ENCODE measurements at places on chromosomes 7 and 10.

DNA sequence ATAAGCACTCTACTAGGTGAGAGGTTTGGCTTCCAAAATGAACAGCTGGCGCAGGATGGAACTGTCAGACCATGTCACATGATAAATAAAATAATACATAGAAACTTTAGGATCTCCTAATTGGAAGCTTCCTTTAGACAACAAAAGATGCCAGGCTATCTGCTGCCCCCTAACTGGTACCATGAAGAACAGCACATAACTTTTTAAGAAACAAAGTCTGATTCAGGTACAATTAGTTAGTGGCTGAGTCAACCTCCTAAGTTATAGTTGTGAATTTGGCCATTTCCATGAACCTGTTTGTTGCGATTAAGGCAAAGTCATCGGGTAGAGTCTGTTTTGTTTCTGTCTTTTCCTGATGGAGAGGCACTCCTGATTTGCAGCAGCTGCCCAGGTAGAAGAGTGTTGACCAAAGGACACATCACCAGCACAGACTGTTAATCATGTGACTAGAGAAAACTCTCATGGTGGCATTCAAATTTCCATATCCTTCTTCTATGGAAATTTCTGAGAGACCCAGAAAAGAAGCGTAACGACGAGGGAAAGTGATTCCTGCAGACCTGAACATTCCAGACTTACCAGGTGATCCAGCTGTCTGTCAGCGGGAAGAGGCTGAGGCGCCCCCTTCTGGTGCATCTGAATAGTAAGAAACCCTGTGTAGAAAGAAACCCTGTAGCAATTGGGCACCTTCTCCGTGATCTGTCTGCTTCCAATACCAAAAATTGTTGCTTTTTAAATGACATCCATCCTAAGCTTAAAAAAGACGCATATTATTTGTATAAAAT, 8.6 kb upstream of the INHBA start:
- DNase-seq = no peak

GRCh38 chr10:52276986-52277385, 37.1 kb upstream of the DKK1 start:
- DNase-seq = no peak

DNA sequence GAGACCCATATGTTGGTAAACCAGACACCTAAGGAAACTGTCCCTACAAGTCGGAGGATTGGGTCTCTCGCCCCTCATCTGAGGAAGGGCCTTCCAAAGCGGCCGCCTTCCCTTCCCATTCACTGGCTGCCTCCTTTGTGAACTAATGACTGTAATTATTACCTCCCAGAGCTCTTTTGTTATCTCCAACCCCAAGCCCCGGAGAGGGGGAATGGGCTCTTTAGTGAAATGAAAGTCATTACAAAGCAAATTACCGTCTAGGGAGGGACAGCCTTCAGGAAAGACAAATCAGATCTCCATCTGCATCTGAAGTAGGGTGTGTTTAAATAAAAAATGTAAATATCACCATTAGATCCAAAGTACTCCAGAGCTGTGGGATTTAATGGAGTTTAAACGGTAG, 2.6 kb upstream of the GAD2 start:
- DNase-seq = no peak

DNA sequence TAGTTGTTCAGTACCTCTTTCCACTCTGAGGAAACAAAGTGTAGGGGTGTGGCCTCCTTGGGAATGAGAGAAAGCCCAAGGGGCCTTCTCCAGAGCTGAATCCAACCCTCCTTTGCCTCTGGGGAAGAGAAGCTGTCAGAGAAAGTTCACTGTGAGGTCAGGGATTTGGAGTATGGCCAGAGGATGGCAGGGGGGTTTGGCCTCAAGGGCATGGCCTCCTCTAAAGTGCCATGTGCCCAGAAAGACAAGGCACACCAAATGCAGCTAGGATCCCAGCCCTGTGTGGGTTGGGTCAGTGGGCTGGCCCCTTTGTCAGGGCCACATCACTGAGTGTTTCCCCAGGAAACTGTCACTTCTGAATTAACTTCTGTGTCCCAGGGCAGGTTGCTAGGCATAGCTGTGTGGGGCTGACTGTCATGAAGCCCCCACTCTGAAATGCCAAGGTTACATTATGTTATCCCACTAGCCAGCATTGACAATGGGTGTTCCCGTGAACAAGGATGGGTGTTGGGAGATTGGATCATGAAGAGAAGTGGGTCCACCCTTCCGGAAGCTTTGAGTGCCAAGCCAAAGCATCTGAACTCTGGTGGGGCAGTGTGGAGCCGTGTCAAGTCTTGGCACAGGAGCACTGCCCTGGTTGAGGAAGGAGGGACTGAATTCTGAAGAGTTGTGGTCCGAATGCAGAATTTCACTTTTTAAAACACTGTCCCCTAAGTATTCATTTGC, 123.3 kb downstream of the ZMIZ1 start:
- DNase-seq = no peak

DNA sequence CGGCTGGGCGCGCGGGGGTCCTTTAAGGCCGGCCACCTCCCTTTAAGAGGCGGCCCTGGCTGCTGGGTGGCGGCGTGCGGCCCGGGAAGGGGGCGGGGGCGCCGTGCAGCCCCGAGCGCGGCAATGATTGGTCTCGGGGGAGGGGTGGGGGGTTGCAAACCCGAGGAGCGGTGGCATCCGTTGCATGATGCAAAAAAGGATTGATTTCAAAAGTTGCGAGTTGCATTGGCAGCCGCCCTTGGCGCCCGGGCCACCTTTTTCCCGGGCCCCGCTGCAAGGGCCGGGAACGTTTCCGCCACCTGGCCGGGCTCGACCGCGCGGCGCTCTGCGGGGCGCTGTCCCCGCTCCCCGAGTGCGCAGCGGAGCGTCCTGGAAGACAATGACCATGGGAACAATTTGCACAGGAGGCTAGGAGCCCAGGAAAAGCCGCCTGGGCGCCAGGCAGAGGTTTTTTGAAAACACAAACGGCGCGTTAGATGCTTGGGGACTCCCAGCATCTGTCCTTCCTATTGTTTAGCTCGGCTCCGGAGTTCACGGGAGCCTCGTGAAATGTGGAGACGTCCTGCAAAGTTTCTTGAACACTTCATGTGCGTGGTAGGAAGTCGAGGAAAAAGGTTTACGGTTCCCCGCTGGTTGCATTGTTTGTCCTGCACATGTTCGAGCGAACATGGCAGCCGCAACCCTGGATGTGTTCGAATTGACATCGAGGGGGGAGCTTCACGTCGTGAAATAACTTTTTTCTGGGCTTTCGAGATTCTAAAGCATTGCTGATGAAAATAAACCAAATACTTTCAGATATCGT, at the start of gene SEPHS1:
Gene SEPHS1, minus strand, starts transcription at position 78 of the 802 bp plus-strand sequence. CDS start 3,343 bp downstream, outside the sequence.
- DNase-seq = peak; percentile 68

DNA sequence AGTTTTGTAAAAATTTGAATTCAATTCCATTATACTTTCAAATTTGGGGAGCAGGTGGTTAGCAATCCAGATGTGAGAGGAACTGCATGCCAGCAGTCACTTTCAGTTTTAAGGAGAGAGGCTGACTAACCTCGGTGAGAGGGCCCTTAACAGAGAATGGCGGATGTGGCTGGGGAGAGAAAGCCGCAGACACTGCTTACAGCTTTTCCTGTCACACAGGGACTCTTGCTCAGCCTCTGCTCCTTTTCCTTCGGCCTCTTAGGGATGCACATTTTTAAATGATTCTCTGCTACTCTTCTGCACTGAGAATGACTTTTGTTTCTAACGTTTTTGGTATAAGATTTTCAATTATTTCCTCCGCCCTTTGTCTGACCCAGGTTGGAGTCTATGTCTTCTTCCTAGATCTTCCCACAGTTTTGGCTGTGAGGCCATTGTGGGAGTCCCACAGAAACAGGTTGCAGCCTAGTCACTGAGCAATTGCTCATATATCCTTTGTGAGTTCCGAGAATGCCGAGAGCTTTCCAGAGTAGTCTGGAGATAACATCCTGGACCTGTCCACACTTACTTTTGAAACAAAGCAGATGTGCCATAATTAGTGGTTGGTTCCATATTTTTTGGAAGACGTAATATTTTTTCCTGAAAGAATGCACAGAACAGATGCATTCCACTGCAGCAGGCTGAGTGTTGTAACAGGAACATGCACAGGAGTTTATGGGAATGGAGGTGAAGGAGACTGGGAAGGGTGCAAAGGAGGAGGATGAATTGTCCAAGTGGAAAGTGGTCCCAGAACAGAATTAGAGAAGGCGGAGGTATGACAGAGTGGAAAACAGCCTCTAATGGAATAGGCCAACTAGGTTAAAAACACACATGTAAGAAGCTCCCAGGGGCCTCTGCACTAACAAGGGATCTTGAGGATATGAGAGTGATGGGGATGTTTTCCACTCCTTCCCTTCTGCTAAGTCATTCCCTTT, 168.0 kb upstream of the ZNF32 start:
- DNase-seq = peak; percentile 97

Data from AG10803 (cell line).